ENCODE measurements at places on chromosomes 6 and 20.

DNA sequence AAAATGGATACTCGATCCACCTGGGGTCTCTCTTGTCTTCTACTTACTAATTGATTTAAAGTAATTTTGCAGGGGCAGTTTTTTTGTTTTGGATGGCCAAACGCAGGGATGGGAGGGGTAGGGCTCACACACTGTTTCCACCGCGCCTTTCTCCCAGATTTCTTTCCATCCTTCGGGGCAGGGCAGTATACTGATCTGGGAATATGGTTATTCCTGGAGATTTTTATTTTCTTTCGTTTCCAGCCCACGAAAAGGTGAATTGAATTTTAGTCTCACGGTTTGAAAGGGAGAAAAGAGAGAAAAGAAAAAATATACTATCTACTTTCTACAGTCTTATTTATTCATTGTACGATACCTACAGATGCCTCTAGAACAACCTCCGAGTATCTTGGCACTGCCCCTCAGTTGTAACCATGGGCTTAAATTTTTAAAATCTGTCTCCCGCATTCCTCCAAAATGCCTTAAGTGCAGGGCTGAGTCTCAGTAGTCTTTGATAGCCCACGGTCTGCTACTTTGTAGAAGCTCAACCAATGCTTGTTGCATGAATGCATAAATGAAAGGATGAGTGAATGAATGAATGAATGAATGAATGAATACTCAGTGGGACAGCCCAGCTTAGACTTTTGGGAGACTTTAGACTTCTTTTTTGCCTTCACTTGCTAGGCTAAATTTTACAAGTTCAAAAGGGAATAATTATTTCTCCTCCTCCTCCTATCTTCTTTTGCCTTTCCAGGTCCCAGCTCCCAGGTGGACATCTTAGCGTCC lies 18.1 kb upstream of the TRIM27 start:
- DNase-seq = no peak

GRCh38 chr20:60212695-60213094 lies 254.5 kb downstream of the CDH26 start:
- DNase-seq = no peak

- DNase-seq = peak; percentile 57
Observed at GRCh38 chr6:13438126-13438525, 49.3 kb downstream of the GFOD1 start.

DNA sequence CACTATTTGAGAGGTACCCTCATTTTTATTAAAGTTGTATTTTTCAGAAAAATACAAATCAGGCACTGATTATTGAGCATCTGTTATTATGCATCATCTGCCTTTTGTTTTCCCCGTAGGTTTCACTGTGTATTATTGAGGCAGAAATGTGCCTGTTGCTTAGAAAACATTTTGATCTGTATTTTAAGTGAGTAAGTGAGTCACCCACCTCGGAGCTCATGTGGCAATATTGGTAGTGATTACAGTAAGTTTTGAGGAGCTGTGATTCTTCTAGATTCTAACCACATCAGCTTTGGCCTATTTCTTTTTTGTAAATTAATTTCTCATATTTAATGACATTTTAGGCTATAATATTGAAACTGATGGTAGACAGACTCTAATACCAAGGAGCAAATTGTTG lies 59.6 kb upstream of the LAMP5 start:
- DNase-seq = peak; percentile 85

DNA sequence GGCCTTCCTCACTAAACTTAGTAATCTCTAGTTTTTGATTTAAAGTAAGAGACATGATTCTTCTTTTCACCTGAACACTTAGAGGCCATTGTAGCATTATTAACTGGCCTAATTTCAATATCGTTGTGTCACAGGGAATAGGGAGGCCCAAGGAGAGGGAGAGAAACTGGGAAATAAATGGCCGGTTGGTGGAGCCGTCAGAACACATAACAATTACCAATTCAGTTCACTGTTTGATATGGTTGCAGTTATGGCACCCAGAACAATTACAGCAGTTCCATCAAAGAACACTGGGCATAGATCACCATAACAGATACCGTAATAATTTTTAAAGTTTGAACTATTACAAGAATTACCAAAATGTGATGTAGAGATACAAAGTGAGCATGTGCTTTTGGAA lies 9.1 kb upstream of the GLYATL3 start:
- DNase-seq = no peak

DNA sequence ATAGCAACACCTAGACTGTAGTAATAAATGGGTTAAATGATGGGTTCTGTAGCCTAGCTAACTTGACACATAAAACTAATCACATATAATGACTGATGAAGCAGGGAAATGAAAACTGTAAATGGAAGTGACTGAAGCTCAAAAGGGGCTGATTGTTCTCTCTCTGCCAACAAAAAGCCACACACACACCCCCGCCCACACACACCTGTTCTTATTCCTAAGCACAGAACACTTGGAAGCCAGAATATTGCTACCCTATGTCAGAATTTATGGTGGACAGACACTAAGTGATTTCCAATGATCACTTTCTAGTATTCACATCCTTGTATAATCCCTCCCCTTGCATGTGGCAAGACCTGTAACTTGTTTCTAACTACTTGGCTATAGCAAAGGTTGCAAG lies 603.5 kb downstream of the UTRN start:
- DNase-seq = no peak

GRCh38 chr6:144304223-144304848 lies 19.2 kb downstream of the UTRN start:
- no peak for DNase-seq

DNA sequence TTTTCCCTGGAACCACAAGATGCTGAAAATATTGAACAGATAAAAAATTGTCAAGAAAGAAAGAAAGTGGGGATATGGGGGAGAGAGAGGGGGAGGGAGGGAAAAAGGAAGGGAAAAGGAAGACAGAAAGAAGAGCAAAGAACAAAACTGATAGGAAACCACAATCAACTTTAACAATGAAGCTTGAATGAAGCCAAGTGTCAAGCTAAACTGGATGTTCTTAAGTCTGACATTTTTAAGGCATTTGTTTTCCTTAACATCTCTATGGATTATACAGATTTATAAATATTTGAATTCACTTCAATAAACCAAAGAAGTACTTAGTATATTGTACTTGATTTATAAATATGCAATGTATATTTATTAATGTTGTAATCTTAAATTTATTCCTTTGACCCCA lies 197.6 kb upstream of the SMLR1 start:
- no peak for DNase-seq

GRCh38 chr6:168190646-168191443 lies 111.8 kb upstream of the FRMD1 start:
- no peak for DNase-seq

DNA sequence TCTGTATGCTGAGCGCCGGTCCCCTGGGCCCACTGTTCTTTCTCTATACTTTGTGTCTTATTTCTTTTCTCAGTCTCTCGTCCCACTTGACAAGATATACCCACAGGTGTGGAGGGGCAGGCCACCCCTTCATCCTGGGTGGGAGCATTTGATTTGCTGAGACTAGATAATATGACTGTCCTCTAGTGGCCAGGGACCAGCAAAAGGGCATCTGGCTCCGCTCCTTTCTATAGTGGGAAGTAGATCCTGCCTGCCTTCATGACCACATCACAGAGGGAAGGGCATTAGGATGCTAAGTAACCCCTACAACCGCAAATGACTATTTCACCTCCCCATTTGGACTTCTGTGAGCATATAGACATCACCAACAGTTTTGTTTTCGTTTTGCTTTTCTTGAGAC lies 64.5 kb downstream of the TRMT6 start:
- DNase-seq = no peak

DNA sequence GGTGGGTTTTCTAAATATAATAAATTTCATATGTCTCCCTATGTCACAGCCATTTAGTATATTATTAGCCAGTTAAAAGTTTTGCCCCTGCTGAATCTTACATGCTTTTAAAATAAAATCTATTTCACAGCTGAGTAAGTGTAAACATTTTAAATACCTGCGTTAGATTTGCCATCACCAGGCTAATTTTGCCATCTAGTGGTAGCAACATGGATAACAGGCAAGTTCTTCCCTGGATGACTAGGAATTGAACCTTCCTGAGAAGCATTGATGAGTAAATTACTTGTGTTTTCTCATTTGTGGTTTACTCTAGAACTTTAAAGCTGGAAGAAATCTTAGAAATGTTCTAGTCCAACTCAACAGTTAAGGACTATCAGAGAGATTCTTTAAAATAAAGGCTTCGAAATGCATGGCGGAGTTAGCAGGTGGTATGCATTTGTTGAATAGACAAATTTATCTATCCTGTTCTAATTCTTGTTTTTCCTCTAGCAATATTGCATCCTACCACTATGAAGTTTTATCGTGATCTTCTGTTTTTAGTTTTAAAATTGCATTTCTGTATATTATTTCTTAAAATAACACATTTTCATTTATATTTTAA lies 2.6 kb downstream of the PRSS35 start:
- DNase-seq = peak; percentile 55

Data from inflammatory macrophage treated with lipopolysaccharide for 4 hours (primary cell).